ENCODE measurements at places on chromosomes 12 and 14.

DNA sequence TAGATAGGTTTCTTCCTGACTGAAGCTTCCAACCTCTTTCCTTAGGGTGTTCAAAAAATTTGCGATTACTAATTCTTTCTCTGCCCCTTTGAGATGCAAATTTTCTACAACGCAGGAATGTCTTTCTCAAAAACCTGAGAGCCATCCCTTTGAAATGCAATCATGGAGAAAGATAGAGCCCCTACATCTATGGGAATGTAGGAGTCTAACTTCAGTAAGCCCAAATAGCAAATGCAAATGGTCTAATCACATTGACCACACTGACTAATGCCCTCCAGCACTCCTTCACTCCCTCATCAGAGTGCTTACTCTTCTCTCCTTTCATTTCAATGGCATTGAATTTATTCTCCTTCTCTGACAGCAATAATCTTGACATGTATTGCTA lies 107.1 kb downstream of the SLC6A15 start:
- DNase-seq = no peak

GRCh38 chr12:4997939-4998338 lies 45.7 kb upstream of the KCNA5 start:
- DNase-seq = no peak

DNA sequence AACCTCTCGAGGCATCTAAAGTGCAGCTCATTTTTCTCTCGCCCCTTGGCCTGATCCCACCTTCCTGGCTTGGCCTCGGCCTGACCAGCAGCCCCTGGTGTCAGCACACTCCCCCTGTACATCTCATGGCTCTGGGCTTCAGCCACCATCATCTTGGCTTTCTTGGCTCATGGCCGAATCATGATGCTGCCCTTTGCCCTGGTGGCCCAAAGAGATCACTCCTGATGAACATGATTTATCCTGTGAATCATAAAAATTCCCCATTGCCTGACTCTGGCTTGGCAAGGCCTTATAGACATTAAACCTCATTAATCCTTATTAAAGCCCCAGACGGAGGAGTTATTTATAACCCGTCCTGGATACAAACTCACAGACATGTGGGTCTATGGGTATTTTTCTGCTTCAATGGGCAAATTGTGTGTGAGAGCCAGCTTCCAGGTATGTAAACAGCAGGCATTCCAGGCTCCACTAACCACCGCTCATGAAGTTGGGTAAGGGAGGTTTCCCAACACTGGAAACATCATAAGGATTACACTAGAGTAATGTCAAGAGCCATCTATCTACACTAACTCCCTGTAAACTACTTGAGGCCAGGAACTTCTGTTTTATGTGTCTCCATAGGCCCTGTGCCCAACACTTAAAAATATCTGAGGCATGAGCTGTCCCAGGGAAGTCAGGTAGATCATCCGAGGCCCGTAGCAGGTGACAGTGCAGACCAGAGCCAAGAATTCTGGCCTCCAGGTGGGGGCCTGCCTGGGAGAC lies 171.2 kb downstream of the TTC8 start:
- no peak for DNase-seq

DNA sequence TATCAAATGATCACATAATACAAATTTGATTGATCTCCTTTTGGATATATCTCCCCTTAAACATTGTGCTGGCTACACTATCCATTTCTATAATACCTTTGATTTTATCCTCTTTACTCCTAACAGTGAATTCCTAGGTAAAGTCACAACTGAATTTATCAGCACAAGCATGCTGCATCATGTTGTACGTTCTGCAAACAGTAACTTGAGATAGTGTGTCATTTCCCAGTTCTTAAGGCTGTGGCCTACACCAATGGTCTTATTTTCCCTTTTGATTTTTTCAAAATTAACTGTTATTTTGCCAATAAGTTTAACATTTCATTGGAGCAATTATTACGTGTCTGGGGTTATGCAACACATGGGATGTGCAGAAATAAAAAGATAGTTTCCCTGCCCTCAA lies 24.8 kb downstream of the PRKCH start:
- no peak for DNase-seq

DNA sequence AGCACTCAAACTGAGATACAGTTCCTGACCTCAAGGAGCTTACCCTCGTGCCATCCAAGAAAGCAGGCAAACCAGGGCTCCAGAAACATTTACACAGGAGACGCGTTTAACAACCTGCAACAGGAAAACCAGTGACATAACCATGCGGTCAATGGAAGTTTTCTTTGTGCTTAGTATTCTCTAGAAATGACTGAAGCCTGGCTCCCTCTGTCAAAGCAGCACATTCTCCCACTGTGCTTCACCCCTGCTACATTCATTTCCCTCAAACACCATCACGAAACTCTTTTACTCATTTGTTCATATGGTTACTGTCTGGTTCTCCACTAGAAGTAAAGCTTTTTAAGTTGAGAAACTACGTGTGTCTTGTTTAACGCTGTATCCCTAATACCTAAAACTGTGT lies 161.3 kb upstream of the CCND2 start:
- DNase-seq = no peak

GRCh38 chr14:81550001-81550637 lies 16.5 kb upstream of the SEL1L start:
- no peak for DNase-seq

- no peak for DNase-seq
These were observed 326.1 kb downstream of the TMEM121 start for GRCh38 chr14:105852378-105853088.

- DNase-seq = peak; percentile 87
These were observed 17.7 kb downstream of the NGDN start for GRCh38 chr14:23487216-23487615.

DNA sequence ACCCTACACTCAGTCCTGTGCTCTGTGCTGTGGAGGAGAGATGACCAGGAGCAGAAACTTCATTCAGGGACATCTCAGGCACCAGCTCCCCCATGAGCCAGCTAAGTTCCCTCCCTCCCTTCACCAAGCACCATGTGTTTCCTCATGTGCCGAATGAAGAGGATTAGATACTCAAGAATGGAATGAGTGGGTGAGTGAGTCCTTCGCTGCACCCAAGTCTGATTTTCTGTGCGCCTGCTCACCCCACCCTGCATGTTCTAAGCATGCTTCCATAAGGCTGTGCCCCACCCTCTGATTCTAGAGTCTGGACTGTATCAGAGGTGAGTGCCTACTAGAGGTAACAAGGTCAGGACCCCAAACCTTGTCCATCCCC lies 12.1 kb downstream of the SERPINA5 start:
- DNase-seq = no peak

DNA sequence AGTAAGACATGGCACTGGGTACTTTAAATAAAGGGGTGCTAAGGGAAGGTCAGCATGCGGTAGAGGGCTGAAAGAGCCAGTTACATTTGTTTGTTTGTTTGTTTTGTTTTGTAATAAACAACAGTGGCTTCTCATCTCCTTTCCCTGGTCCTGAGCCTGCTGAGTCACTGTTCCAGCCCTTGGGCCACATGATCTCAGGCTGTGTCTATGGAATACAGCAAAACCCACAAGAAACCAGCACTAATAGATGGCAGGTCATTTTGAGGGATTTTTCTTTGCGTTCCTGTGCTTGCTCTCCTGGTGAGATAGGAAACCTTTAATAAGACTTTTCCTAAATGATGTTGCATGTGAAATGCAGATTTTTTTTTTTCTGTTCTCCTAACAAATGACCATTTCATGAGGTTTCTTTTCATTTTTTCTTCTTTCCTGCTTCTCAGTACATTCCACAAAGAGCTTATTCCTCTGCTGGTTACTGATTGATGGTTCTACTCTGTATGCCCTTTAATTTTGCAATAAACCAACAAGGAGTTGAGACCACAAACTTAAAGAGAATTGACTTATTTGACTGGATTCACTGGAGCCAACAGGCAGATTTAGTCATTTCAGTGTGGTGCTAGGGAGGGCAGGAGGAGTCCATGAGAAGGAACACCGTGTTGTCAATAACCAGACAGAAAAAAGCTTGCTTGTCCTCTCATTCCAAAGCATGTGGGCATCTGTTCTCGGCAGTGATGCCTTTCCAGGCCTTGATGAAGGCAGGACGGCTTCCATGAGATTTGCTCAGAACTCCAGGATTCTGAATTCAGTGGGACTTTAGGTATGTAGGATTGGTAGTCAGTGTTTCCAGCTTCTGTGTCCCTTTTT lies 459.2 kb downstream of the RAD51B start:
- DNase-seq = no peak

DNA sequence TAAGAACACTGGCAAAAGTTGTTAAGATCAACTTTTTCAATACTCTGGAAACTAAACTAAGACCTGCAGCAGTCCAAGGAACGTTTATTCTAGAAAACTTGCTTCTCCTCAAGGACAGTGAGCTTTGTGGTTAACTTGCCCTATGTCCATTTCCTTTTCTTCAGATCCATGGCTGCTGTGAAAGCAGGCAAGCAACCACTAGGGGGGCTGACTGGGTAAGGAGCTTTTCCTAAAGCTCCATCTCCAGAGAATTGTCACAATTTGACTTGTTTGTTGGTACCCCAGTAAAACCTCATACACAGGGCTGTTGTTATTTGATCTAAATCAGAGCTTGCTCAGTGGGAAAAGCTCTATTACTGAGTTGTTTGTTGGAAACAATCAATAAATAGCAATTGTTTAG lies 10.1 kb upstream of the RPL10L start:
- no peak for DNase-seq

- no peak for DNase-seq
These were observed 32.3 kb downstream of the NINJ2 start for GRCh38 chr12:630656-631632.

DNA sequence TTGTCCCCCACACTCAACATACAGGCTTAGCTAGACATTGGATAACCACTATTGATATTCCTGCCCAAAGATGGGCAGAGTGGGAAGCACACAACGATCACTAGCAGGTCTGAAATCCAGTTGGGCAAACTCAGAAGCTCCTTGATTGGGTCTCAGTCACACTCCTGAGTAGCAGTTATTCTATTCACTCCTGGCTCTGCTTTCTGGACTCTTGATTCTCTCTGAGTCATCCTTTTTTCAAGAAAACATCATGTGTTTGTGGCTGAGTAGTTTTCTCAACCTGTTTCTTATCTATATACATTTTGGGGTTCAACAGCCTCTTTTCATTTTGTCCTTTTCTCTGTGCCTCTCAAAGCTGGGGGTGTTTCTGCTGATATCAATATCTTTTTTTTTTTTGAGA lies 46.0 kb upstream of the MANSC4 start:
- DNase-seq = no peak

DNA sequence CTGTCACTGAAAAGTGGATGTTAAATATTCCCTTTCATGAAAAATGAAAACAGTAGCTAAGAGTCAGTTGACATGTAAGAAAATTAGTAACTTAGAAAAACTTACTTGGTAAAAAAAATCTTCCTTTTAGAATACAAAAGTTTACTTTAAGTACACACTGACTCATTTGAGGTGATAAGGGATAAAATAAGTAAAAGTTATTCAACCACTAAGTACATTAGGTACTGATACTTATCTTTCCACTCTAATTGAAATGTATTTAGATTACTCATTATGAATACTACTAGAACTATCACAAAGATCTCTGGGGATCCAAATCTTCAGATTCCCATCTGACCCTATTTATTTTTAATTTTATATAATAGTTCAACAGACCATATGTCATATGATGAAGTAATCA lies 12.2 kb downstream of the SYCP3 start:
- DNase-seq = peak; percentile 16

GRCh38 chr12:64633011-64633939 lies 23.0 kb downstream of the RASSF3 start:
- DNase-seq = no peak

- DNase-seq = no peak
These were observed 99.5 kb downstream of the NUAK1 start for GRCh38 chr12:106039242-106039641.

DNA sequence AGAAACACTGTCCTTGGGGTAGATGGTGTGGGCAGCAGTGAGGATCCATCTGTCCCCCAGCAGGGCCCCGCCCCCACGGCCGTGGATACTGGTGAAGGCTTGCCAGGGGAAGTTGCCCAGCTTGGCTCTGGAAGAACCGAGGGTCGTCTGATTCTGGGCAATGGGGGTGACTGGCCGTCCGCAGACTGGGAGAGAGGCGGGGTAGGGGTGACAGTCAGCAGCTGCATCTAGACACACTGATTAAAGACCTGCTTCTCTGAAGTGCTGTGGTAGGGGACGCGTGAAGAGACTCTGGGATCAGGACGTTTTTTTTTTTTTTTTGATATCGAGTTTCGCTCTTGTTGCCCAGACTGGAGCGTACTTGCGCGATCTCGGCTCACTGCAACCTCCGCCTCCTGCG lies 4.7 kb upstream of the C1R start:
- peak; percentile 99 for DNase-seq

- DNase-seq = peak; percentile 58
These were observed 637.7 kb upstream of the TMEM132C start for GRCh38 chr12:127629066-127629820.

DNA sequence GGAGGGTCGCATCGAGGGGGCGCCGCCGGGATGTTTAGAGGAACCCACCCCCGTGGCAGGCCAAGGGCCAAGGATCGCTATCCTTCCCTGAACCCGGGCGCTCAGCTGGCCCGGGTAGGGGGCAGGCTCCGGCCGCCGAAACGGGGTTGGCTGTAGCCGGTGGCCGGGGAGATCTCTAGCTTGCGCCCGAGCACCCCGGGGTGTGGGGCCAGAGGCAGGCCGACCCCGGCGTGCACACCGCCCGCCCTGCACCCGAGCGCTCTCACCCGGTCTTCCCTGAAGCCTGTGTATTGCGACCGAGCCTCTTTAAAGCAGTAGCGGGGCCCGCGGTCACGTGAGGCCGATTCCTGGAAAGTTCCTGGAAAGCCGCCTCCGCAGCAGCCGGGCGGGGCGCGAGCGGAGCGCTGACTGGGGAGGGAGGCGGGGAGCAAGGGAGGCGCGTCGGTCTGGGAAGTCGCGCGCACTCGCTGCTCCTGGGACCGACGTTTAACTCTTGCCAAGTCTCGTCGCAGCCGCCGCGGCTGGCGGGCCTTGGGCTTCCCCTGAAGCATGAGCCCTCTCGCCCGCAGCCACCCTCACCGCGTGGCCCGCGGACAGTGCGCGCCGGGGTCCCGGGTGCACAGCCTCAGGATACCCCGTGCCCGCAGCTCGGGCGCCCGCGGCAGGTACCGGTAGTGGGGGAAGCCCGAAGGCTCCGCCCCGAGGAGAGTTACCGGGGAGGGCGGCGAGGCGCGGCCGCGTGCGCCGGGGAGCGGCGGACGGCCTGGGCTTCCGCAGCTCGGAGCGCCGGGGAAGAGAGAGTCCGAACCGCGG lies 1.7 kb upstream of the SOCS2 start:
- peak; percentile 89 for DNase-seq

GRCh38 chr12:122250536-122250935 lies 15.8 kb downstream of the VPS33A start:
- DNase-seq = no peak

- peak; percentile 66 for DNase-seq
These were observed 2.9 kb downstream of the NUDT4 start for GRCh38 chr12:93380480-93381121.

DNA sequence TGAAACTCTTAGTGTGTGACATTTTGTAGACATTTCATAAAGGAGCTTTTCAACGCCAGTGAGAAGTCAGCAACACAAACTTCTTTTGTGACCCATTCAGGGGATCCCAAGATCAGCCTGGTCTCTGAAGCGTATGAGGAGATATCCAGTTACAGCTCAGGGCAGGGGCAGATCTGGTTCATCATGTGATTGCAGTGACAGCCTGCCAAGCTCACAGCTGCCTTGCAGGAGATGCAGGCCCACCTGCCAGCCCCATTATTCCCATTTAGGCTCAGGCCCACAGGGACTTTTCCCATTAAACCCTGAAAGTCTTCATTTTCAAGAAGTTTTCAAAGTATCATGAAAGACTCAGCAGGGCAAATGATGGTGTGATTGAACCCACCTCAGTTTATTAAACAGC lies 38.3 kb downstream of the SRGAP1 start:
- DNase-seq = peak; percentile 95

GRCh38 chr14:67311868-67312267 lies 47.7 kb downstream of the ATP6V1D start:
- no peak for DNase-seq

Data from NCI-H2171 treated with DMSO at 0.1 percent for 48 hours (cell line).